Midbrain (tissue), 1 donor: ENCODE measurements at places on chromosomes 11 and 22.

DNA sequence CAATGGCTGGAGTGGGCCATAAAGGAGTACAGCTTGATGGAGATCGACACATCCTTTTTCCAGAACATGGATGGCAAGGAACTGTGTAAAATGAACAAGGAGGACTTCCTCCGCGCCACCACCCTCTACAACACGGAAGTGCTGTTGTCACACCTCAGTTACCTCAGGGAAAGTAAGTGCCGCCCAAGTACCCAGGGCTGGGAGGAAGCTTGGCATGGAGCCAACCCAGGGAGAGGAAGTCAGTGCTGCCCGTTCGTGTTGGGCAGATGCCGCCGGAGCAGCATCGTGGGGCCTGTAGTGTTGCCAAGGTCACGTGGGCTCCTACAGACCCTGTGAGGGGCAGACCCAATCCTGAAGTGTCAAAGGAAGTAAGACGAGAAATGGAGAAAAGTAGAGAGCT, 78.9 kb downstream of the FLI1 start:
- no peak for DNase-seq

GRCh38 chr11:78100261-78100660, 20.6 kb upstream of the NDUFC2 start:
- DNase-seq: no peak

DNA sequence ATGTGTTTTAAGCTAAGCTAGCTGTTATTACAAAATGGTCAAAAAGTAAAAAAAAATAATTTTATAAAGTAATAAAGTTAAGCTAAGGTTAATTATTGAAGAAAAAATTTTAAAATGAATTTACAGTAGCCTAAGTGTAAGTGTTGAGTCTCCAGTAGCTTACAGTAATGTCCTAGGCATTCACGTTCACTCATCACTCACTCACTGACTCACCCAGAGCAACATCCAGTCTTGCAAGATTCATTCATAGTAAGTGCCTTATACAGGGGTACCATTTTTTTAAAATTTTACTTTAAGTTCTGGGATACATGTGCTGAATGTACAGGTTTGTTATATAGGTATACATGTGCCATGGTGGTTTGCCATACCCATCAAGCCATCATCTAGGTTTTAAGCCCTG, 11.6 kb upstream of the OOSP4B start:
- DNase-seq: no peak

DNA sequence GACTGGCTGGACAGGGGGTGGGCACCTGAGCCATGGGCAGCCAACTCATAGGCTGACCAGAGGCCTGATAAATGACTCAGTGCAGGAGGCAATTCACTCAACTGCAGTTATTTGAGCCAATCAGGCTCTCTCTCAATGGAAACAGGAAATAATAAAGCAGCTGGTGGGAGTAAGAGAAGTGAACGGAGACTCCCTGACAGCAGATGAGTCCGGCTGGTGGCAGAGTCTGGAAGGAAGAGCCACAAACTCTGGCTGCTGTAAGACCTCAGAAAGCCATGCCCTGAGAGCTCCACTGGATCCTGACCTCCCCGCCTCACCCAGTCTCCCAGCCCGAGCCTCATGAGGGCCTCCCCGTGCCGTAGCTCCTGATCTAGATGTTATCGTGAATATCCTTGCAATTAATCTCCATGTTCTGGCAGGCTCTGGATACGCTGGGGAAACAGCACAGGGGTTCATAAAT, 69.8 kb downstream of the TRIM29 start:
- no peak for DNase-seq

- DNase-seq: no peak
Observed at GRCh38 chr11:133360860-133361688, 171.2 kb downstream of the OPCML start.

DNA sequence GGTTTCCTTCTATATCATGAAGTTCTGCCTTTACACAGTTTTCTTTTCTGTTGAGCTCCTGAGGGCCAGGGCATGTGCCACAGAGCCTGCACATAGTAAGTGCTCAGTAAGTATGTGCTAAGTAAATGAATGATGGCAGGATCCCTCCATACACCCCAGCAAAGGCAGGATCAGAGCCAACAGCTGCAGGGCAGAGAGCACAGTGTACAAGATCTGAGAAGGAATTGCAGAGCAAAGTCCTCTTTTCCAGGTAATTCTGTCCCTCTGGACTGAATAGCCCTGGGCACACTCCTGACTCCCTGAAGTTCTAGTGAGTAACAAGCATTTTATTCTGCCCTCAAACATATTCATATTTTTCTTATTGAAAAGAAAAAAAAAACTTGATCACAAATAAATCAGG, 117.7 kb downstream of the GALNT18 start:
- no peak for DNase-seq

DNA sequence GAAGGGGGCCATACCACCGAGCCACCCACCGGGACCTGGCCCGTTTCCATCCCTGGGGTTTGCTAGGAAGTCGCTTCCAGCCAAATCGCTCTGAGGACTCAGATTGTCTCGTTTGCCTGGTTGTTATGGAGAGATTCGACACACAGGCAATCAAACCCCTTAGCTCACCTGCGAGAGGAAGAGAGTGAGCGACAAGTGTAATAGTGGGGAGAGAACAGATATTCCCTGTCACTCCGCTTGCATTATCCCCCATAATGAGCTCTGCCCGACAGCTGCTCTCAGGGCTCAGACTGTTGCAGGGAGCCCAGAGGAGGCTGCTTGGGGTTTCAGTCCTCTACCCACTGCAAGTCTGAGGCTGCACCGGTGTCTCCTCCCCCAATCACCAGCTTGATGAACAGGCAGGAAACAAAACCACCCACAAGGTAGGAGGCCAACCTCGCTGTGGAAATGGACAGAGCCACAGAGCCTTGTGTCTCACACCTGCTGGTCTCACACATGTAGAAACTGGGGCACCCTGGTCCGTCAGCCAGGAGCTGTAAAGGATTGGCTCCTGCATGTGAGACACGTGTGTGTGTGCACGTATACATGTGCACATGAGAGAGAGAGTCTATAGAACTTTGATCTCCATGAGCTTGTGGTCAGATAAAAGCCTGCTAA, 351.1 kb downstream of the BUD13 start:
- no peak for DNase-seq

DNA sequence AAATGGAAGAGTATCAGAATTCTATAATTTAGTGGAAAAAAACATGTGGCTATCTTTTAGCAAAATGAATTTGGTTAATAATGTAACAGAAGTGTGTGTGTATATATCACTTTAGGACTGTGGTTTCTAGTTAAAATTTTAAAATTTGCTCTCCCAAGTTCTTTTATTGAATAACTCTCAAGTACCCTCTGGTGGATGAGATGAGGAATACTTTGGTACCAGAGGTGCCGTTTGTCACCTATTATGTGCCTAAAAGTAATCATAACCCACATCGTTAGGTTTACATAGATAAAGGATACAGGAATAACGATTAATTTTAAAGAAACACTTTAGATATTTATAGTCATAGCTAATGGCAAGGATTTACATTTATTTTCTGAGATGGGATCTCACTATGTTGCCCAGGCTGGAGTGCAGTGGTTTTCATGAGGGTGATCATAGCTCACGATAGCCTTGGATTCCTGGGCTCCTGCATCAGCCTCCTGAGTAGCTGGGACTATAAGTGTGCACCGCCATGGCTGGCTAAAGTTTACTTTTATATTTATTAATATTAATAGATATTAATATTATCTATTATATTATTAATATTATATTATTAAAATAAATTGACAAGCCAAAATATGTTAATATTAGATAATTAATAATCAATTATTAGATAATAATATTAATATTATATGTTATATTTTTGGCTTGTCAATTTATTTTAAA, 66.7 kb upstream of the CAPRIN1 start:
- no peak for DNase-seq

DNA sequence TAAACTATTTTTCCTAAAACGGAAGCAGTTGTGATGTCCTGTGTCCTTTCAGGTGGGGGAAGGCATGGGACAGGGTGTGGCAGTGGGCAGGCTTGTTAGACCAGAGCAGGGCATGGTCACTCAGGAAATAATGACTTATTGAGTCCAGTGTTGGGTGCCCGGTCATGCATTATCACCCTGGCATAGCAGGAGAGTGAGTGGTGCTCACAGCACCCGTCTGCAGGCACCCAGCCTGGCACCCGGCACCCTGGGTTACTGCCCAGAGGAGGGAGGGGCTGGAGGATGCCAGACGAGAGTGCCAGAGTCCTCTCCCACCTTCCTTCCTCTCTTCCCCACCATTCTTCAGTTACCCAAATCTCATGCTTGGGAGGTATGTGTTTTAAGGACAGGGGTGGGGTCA, 59.1 kb downstream of the ST3GAL4 start:
- DNase-seq: no peak

GRCh38 chr11:36053281-36053680, 109.4 kb downstream of the LDLRAD3 start:
- peak; percentile 24 for DNase-seq

DNA sequence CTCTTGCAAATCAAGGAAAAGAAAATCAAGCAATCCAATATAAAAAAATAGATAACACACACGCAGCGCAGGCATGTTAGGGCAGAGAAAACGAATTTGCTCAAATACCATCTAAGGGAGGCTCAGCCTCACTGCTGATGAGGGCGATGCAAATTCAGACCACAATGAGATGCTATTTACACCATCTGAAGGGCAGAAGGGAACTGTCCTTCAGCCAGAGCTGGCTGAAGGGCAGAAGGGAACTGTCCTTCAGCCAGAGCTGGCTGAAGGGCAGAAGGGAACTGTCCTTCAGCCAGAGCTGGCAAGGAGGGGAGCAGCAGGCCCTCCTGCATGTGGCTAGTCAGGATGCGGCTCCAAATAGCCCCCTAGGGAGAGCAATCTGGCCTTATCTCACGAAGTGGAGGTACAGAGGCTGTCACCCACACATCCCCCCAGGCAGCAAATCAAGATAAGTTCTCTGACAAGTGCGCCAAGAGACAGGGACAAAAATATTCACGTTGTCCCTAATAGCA, 7.6 kb upstream of the SLC39A13 start:
- DNase-seq: no peak
